Testis (tissue), 5 donors: ENCODE measurements at places on chromosomes 6 and 20. TPM values are rescaled to one million over a fixed set of nuclear protein-coding genes. Genes with fewer than 3 reads are reported as not detected.
A peak's percentile ranks its signal among the peaks of the same experiment; 100 is the strongest.

DNA sequence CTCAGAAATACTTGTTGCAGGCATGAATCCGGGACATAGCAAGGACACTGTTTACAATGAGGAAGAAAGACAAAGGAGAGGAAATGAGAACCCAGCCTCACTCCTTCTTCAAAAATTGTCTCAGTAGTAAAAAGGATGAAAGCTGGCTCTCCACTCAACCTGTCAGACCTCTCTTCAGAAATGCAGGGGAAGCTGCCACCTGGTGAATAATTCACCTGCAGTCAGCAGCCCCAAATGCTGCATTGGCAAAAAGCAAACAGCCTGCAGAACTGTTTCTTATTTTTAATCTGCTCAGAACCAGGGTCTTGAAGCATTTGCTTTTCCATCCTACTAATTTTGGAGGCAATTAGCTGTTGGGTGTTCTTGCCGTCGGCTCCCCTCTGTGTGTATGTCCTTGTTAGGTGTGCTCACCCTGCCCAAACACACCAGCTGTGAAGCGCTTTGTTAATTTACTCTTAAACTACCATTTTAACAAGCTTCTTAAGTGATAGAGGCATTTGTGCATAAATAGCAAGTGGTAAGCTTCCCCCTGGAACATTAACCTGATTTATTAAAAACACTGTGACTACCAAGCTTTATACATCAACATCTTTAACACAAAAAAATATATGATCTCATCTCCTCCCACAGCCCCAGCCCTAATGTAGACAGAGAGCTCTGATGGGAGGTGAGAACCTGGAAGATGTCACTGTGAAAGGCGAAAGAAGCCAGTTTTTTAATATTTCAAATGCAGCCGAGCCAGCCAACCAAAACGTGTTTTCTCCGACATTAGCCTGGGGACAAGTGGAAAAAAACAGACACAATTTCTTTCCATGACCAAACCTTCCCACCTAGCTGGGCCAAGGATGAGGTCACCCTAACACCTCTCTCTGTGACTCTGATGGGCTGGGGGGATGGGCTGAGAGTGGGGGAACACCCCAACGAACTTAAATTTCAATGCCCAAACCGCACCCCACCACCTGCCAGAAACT is 451.0 kb upstream of the SULF2 start:
- DNase-seq: no peak

GRCh38 chr6:110039981-110040383 is 61.9 kb downstream of the GPR6 start:
- DNase-seq: peak; percentile 67

- DNase-seq: no peak
These were observed 156.5 kb upstream of the INSM1 start for GRCh38 chr20:20211274-20211987.

GRCh38 chr6:147869201-147869600 is 360.7 kb downstream of the SAMD5 start:
- DNase-seq: no peak

GRCh38 chr6:166411721-166412151 is 29.0 kb upstream of the MPC1 start:
- DNase-seq: no peak

DNA sequence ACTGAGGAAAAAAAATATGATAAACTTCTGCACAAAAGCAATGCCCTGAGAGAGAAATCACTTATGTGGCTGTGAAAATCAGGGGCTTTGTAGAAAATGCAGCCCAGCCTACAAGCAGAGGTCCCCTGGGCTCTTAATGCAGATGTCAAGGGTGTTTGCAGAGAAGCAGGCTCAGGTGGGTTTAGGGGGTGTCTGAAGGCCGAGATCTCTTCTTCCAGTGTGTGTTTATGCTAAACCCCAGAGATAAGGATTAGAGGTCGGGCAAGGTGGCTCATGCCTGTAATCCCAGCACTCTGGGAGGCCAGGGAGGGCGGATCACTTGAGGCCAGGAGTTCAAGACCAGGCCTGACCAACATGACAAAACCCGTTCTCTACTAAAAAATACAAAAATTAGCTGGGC is 78.5 kb downstream of the TMEM242 start:
- DNase-seq: no peak

GRCh38 chr6:102114402-102114801 is 720.9 kb downstream of the GRIK2 start:
- peak; percentile 24 for DNase-seq

TBX18 gene
- total RNA-seq: 4.6 TPM

DLL1 gene
- total RNA-seq: 4.6 TPM

CRISP3 gene
- 0.12 TPM for total RNA-seq

JPH2 gene
- 1.9 TPM for total RNA-seq

CCM2L gene
- 3.0 TPM for total RNA-seq

CNR1 gene
- 4.9 TPM for total RNA-seq
